Gastroesophageal sphincter (tissue), 4 donors: ENCODE measurements at places on chromosomes 1 and 21. TPM values are rescaled to one million over a fixed set of nuclear protein-coding genes. Genes with fewer than 3 reads are reported as not detected.

DNA sequence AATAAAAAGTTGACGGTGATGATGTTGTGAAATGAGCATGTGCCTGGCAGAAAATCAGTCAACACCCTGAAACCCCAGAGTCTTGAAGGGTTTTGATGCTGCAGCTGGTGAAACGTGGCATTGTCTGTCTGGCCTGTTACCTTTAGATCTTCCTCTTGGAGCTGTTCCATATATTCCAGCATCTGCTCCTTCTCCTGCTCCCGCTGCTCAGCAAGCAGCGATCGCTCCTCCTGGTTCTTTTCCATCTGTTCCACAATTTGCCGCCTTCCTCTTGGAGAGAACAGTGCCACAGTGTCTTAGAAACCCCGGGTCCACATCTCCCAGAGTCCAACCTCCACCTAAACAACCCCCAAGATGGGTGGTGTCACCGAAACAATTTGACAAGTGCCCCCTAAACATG is 15.7 kb downstream of the CFAP45 start:
- no peak for ATAC-seq

GRCh38 chr21:34834852-34835501 is 166.2 kb downstream of the CLIC6 start:
- no peak for ATAC-seq

GRCh38 chr1:223763251-223763650 is 50.9 kb downstream of the CAPN2 start:
- ATAC-seq = no peak

The BRDT gene
- total RNA-seq = not detected

The RGSL1 gene
- not detected for total RNA-seq

DNA sequence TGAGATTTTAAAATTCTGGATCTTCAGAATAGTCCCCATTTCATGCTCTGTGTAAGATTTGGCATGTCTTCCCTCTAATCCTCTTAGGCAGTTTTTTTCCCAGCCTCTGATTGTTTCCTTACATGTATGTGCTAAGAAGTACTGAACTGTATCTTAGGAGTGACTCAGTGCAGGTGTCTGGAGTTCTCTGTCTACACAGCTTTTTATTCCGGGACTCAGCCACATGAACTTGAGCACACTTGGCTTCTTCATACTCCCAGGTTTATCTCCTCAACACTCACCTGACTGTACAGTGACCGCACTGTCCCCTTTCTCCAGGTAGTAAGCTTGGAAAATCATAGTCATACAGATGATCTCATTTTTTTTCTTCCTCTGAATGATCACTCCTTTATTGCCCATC is 50.7 kb downstream of the SYT14 start:
- ATAC-seq = no peak

DNA sequence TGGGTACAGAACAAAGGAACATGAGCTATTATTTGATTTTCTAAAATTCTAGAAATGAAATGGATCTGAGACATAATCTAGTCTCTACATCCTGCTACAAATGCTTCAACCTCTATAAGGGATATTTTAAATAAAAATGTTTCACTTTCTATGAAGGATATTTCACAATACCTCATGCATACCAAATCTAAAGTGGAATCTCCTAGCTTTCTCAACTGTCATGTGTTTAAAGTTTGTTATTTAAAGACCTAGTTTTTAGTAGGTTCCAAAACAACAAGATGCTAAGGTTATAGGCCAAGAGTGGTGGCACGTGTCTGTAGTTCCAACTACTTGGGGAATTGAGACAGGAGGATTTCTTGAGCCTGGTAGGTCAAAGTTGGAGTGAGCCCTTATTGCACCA is 47.6 kb downstream of the KDM5B start:
- no peak for ATAC-seq
